ENCODE measurements at places on chromosomes 1 and 21.

GRCh38 chr1:202807926-202808757 lies at the start of gene KDM5B:
TSS of gene KDM5B (minus strand) at chr1:202808421. CDS start at chr1:202808305, 116 bp downstream.
- DNase-seq = peak; percentile 63

DNA sequence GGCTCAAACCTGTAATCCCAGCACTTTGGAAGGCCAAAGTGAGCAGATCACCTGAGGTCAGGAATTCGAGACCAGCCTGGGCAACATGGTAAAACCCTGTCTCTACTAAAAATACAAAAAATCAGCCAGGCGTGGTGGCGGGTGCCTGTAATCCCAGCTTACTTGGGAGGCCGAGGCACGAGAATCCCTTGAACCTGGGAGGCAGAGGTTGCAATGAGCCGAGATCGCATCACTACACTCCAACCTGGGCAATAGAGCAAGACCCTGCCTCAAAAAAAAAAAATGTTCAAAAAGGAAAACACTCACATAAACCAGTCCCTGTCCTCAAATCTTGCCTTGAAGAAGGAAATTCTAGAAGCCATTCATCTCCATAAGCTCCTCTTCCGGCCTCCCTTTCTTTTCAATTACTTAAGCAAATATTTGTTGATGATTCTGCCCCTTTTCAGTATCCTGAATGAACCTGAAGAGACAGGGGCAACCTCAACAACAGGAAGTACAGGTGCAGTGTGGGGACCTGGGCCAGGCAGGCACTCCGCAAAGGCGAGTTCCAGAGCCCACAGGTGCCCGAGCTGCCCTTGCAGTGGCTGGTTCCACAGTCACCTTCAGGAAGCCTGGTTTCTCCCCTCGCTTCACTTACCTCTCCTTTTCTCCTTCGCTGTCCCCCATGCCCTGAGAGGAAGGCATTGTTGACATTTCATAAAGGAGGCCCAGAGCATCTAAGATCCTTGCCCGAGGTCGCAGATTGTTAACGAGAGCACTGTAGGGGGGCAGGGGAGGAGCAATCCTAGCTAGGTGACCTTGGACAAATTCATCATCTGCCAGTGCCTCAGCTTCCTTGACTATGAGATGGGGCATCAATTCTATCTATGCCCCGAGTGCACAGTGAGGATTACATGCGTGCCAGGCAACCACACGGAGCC lies 8.9 kb upstream of the LEFTY1 start:
- no peak for DNase-seq

- DNase-seq = no peak
Measured at GRCh38 chr1:185774394-185774793, 40.2 kb downstream of the HMCN1 start.

- no peak for DNase-seq
Measured at GRCh38 chr1:155062702-155063411, 683 bp upstream of the EFNA4 start.

DNA sequence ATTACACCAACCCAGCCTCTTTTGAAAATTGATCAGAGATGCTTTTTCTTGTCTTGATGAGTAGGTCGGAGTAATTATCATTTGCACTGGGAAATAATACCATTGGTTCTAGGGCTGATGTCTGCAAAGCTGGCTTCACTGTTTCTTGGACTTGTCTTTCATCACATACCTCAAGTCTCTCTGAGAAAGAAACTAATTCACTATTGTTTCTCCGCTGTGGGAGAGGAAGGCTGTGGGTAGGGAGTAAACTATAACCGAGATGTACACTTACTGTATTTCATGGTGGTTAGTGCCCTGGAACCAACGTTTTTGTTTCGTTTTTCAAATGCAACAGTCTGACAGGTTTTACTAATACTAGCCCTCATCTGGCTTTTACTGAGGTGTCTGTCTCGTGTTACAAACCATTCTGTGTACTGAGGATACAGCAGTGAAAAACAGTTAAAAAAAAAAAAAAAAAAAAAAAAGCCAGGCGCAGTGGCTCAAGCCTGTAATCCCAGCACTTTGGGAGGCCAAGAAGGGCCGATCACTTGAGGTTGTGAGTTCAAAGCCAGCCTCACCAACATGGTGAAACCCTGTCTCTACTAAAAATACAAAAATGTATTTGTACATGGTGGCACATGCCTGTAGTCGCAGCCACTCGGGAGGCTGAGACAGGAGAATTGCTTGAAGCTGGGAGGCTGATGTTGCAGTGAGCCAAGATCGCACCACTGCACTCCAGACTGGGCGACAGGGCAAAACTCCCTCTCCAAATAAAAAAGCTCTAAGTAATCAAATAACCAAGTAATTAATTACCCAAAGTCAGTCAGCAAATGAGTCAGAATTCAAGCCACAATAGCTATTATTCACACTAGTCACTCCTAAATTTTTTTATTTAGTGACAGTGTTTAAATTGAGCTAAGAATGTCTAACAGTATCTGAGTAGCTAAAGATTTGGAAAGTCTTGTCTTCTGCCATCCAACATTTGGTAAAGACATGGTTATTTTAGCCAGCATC lies 23.3 kb downstream of the TOMM20 start:
- DNase-seq = no peak

DNA sequence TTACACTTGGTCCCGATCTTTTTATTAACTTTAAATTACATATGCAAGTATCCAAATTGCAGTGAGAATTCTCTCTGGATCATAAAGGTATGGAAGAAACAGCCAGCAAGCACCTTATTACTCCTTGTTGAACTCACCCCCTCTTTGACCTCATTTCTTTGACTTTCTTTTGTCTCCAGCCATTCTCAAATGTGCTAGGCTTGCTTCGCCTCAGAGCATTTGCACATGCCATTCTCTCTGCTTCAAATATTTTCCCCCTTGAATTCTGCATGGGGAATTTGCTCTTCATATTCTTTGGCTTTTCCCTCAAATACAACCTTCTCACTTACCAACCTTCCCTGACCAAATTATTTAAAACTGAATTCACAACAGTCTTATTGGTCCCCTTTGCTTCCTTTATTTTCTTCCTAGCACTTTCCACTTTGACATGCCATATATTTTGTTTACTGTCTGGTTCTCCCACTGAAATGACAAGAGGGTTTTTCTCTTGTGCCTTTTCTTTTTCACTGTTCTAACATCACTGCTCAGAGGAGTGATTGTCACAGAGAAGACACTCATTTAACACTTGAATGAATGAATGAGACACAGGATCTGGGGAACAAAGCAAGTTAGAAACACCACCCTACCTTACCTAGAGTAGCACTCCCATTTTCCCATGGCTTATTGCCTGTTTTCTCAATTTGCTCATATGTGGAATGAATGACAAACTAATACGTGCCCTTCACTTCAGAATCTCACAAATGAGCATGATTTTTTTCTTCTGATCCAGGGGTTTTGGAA lies 1.4 kb upstream of the PGBD2 start:
- no peak for DNase-seq

DNA sequence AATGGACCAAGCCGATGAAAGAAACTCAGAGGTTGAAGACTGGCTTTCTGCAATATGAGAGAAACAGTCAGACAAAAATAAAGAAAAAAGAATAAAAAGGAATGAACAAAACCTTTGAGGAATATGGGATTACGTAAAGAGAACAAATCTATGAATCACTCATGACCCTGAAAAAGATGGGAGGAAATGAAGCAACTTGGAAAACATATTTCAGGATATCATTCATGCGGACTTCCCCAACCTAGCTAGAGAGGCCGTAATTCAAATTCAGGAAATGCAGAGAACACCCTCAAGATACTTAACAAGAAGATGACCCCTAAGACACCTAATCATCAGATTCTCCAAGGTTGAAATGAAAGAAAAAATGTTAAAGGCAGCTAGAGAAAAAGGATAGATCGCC lies 705.3 kb upstream of the CHRM3 start:
- no peak for DNase-seq

DNA sequence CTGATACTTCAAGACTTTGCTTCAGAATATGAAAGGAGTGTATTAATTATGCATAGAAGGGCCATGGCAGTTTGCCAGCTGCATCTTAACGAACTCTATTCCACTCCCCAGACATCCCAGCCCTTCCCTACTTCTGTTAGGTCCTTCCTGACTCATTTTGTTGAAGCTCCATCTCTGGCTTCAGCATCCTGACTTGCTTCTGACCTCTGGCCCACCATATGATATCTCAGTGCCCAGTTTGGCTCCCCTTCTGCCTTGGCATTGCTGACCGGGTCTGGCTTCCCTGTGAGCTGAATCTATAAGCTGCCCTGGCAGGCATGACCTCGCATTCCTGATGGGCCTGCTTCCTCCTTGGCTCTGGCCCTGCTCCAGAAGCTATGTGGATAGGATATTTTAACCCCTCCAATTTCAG lies 27.6 kb upstream of the ARHGAP29 start:
- no peak for DNase-seq

DNA sequence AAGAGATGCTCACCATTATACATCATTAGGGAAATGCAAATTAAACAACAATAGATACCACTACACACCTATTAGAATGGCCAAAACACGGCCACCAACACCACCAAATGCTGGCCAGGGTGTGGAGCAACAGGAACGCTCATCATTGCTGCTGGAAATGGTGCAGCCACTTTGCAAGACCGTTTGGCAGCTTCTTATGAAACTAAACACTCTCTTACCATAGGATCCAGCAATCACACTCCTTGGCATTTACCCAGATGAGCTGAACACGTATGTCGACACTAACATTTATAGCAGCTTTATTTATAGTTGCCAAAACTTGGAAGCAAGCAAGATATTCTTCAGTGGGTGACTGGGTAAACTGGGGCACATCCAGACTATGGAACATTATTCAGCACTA lies 28.9 kb upstream of the ADARB1 start:
- DNase-seq = no peak

DNA sequence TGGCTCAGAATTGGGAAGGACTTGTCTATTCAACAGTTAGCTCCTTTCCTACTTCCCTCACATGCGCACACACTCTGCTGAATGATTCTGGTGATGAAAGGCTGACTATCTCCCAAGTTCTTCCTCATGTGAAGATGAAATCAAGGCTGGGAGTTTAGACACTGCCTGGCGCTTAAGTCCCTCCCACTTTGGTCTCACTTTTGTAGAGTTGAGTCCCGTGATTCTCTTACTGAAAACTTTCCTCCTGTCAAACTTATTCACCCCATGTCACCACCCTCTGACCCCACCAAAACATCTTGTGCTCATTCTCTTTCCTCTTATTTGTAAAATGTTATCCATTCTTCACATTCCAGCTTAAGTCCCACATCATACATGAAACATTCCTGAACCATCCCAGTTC lies 8.4 kb upstream of the MRPS6 start:
- no peak for DNase-seq

GRCh38 chr1:42420911-42421585 lies 34.8 kb downstream of the ZMYND12 start:
- no peak for DNase-seq

DNA sequence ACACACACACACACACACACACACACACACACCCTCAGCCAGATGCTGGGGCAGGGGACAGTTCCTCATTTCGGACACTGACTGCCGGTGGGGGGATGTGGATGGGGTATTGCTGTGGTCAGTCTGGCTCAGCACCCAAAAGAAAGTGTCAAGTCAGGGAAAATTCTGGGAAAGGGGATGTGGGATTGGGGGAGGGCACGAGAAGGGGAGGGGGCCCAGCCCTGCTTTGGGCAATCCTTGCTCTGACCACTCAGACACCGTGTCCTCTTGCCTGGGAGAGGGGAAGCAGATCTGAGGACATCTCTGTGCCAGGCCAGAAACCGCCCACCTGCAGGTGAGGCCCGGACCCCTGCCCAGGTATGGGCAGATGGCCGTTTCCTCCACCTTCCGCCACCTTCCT lies at the start of gene C1QC:
TSS of gene C1QC (plus strand) at position 253 of the 400 bp plus-strand sequence. CDS start 391 bp downstream, outside the sequence.
- no peak for DNase-seq

GRCh38 chr1:116984406-116985160 lies 17.0 kb upstream of the CD101 start:
- DNase-seq = no peak

DNA sequence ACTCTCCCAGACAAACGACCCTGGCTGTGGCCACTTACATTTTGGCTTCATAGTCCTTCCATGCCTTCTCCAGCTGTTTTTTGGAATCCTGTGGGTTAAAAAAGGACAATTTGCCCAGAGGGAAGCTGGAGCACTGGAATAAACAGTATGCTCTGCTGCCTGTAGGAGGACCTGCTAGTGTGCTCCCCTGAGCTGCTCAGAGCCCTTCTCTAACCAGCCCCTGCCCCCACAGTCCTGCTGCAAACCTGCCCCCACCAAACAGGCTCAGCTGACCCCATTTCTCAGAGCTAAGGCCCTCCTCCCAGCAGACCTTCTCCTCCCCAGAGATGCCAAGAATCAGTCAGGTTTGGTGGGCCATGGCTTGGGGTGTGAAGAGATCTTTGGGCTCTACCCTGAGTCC lies 26.9 kb upstream of the TCEA3 start:
- no peak for DNase-seq

DNA sequence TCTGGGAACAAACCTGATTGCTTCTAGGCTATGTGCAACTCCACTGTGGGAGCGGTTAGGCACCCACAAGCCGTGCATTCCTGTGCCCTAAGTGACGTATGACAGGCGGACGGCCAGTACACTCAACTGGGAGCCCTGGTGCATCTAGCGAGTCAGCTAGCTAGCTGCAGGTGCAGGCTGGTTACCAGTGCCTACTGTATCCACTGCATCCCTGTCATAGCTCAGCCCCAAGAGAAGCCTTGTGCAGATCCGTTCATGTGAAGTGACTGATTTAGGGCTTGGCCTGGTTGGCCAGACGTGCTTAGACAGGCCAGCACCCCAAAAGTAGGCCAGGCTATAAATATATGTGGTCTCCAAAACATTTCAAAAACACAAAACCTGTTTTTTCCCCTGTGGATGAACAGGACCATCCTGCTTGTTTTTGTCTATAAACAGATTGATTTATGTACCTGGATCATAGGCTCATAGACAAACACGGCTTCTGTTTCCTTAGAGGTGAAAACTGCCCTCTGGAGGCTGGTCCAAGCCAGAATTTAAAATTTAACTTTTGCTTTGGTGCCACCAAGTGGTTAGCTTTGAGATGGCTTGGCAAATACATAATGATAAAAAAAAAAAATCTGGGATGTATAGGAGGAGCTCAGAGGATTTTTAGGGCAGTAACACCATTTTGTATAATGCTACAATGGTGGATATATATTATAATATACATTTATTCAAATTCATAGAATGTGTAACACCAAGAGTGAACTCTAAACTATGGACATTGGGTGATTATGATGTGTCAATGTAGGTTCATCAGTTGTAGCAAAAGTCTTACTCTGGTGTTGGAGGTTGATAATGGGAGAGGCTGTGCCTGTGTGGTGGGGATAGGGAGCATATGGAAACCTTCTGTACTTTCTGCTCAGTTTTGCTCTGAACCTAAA lies 68.5 kb downstream of the GIPC2 start:
- DNase-seq = peak; percentile 57

DNA sequence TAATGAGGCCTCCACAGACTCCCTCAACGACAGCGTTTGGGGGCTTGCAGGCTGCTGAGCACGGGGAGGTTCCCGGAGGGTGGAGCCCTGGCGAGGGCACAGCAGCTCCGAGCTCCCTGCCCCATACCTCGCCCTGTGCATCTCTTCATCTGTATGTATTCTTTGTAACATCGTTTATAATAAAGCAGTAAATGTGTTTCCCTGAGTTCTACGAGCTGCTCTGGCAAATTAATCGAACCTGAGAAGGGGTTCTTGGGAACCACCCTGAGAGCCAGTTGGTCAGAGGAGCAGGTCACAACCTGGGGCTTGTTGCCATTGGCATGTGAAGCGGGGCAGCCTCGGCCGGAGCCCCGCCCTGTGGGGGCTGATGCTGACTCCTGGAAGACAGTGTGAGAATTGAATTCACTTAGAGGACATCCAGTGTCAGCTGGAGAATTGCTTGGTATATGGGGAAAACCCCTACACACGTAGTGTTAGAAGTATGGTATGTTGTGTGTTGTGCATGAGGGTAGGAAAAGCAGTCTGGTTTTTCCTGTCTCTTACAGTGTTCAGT lies 11.5 kb downstream of the SLC37A1 start:
- no peak for DNase-seq

Measured in KG1 (cell line).